Dermis blood vessel endothelial cell (primary cell): ENCODE measurements at places on chromosomes 6 and 20.
A peak's percentile ranks its signal among the peaks of the same experiment; 100 is the strongest.

- no peak for DNase-seq
These were observed 142.7 kb upstream of the GGTLC1 start for GRCh38 chr20:24131281-24131680.

DNA sequence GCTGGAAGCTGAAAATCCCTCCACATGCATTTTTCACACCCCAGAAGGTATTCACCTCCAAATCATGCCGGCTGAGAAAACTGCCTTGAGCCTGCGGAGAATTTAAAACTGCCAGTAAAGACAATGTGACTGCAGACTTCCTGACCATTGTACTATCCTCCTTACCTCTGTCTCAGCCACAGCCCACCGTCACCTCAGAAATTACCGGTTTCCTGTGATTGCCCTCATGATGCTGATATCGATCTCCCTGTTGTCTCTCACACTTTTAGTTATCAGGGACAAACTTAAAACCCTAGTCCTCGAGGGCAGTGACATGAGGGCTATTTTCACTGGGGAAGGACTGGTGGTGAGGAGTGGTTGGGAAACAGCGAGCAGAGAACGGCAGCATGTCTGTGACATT is 30.2 kb upstream of the FOXQ1 start:
- DNase-seq, result no peak

- peak; percentile 78 for DNase-seq
These were observed 919.0 kb downstream of the KIF16B start for GRCh38 chr20:15654208-15654649.

DNA sequence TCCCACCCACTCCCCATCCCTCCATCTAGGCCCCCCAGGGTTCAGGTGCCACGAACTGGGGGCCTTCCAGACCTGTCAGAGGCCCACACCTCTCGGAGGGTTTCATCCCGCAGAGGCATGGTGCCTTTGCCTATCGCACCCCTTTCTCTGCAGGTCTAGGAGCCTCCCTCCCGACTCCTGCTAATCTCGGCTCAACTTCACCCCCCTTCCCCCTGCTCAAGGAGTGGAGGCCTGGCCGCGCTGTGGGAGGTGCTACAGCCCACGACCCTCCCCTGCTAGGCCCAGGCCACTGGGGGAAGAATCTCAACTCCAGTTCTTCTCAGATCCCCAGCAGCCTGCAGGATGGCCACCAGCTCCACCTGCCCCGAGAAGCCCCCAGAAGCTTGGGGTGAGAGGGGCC is at the start of gene TULP1:
Gene TULP1, minus strand, starts transcription at position 157 of the 400 bp plus-strand sequence. Its CDS starts 38 bp downstream, at position 119.
- no peak for DNase-seq

DNA sequence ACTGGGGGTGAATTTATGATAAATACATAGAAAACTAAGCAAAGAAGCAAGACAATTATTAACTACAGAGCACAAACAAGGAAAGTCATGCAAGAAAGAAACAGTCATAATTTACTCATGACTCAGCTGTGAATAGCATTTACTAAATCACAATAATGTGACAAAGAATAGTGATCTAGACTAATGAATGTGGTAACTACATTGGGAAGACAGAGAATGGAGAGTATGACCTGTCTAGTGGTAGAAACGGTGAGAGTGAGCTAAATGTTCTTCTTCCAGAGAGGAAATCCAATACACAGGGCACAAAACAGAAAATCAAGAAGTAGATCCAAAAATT is 153.5 kb upstream of the DST start:
- DNase-seq, result peak; percentile 23

DNA sequence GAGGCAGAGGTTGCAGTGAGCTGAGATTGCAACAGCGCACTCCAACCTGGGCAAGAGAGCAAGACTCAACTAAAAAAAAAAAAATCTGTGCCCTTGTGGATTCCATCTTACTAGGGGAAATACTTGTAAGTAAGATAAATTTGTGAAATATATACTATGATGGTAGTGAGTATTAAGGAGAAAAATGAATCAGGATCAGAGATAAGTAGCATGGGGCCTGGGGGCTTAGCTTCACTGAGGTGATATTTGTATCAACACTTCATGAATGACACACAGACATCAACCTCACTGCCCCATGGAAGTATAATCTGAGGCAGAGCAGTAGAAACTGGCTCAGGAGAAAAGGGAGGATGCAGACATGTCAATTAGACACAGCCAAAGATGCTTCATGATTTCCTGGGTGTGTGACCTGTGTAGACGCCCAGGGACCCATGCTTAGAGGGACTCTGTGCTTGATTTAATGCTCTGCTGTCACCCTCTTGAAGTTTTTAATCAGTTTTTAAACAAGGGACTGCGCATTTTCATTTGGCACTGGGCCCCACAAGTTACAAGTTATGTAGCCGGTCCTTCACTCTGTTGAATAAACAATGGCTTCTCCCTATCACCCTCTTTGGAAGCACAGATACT is 41.9 kb downstream of the PCNA start:
- no peak for DNase-seq

GRCh38 chr6:22784601-22785410 is 215.4 kb downstream of the HDGFL1 start:
- DNase-seq, result no peak

GRCh38 chr6:36984581-36985416 is 1.2 kb downstream of the MTCH1 start:
- DNase-seq, result peak; percentile 81

DNA sequence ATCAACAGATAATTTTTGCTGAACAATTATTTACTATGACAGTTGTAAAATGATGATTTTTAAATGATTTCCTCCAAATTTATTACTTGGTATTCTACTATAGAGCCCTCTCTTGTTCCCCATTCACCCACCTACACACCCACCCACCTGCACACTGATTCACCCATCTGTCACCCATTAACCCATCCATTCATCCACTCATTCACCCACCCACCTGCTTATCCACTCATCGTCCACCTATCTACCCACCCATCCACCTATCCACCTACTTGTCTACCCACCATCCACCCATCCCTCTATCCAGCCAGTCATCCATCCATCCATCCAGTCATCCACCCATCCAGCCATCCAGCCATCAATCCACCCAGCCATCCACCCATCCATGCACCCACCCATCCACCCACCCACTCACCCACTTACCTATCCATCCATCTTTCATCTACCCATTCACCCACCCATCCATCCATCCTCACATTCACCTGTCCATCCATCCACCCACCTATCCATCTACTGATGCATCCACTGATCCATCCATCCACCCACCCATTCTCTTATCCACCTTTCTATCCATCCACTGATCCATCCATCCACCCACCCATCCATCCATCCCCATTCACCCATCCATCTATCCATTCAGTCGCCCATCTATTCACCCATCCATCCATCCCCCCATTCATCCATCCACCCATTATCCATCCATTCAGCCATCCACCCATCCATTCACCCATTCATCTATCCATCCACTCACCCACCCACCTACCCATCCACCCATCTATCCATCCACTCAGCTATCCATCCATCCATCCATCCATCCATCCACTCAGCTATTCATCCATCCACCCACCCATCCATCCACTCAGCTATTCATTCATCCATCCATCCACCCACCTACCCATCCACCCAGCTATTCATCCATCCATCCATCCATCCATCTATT is 72.0 kb downstream of the SYNJ2 start:
- DNase-seq, result no peak

DNA sequence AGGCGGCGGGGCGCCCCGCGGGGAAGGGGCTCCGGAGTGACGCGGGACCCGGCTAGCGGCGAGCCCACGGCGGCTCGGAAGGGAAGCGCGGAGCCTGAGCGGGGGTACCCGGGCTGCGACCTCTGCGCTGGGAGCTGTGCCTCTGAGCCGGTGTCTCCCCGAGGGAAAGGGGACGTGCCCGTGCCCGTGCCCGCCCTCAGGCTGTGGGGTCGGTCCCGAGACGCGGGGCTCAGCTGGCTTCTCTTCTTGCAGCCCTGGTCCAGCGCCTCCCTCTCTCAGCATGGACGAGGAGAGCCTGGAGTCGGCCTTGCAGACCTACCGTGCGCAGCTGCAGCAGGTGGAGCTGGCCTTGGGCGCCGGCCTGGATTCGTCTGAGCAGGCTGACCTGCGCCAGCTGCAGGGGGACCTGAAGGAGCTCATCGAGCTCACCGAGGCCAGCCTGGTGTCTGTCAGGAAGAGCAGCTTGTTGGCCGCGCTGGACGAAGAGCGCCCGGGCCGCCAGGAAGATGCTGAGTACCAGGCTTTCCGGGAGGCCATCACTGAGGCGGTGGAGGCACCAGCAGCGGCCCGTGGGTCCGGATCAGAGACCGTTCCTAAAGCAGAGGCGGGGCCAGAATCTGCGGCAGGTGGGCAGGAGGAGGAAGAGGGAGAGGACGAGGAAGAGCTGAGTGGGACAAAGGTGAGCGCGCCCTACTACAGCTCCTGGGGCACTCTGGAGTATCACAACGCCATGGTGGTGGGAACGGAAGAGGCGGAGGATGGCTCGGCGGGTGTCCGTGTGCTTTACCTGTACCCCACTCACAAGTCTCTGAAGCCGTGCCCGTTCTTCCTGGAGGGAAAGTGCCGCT is 686 bp downstream of the ZGPAT start:
- peak; percentile 48 for DNase-seq

DNA sequence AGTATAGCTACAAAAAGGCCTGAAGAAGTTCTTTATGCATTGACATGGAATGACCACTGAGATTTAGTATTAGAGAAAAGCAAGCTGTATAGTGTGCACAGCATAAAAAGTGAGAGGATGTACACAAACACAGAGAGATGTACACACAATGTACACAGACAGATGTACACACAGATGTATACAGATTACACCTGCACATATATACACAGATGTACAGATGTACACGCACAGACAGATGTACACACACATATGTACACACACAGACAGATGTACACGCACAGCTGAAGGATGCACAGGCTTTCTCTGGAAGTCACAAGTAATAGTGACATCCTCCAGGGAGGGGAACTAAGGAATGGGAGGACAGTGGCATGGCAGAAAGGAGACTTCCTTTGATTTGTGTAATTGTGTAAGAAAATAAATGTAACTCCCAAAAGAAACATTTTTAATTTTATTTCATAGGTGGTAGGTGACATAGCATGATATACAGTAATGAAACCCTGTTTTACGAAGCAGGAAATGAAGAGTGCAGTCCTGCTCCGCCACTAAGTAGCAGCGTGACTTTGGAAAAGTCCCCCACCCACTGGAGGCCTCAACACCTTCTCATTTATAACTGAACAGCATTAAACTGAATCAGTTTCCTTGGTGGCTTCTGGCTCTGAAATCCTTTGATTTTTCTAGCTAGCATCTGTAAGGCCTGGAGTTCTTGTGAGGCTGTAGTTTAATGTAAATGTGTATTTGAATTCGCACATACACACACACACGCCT is 14.1 kb downstream of the NFATC2 start:
- DNase-seq, result no peak

DNA sequence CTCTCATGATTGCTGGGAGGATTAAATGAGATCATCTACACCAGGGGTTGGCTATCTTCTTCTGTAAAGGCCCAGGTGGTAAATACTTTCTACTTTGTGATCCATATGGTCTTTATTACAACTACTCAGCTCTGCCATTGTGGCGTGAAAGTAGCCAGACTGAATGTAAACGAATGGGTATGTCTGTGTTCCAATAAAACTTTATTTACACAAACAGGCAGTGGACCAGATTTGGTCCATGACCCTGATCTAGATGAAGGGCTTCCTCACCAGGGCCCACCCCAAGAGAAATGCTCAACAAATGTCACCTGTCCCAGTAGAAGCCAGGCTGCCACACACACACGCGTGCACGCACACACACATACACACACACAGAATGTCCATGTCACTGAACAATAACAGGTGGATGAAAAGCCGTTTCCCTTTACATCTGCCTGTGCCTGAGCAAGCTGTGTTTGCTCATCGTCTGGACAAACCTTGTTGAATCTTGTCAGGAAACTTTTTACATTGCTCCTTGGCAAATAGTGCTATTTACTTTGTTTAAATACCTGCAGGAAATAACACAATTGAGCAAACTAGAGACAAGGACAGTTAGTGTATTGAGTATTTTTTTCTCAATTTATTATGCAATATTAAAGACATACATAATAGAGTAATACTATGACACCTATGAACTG is 114.3 kb downstream of the EYA2 start:
- no peak for DNase-seq

DNA sequence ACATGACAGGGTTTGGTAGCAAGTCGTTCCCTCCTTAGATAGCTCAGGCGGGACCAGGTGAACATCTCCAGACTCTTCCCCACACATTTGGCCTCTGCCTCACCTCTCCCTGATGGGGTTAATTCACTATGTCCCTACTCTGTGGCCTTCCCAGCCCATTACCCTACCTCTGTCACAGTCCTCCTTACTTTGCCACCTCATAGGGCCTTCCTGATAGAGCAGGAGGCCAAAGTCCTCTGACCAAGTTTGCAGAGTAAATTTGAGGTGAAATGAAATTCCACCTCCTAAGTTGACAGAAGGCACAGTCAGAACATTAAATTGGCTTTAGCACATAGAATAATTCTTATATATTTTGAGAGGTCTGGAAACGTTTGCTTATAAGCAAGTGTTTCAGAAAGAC is 53.1 kb upstream of the ARMC2 start:
- no peak for DNase-seq

GRCh38 chr20:2150660-2151059 is 49.0 kb downstream of the STK35 start:
- no peak for DNase-seq

DNA sequence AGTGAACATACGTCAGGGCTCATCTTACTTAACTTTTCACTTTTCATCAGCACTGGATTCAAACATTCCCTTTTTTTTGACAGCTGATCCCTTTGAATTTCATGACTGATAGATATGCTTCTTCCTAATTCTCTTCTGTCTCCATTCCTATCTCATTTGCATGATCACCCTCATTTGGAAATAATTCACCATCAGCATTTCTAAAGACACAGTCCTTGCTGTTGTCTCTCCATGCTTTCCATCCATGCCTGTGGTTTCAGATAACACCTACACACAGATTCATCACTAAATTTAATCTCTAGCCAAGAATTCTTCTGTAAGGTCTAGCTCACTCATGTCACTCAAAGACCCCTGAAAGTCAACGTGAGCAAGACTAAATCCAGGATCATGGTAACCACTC is 228.4 kb upstream of the BTBD3 start:
- no peak for DNase-seq

DNA sequence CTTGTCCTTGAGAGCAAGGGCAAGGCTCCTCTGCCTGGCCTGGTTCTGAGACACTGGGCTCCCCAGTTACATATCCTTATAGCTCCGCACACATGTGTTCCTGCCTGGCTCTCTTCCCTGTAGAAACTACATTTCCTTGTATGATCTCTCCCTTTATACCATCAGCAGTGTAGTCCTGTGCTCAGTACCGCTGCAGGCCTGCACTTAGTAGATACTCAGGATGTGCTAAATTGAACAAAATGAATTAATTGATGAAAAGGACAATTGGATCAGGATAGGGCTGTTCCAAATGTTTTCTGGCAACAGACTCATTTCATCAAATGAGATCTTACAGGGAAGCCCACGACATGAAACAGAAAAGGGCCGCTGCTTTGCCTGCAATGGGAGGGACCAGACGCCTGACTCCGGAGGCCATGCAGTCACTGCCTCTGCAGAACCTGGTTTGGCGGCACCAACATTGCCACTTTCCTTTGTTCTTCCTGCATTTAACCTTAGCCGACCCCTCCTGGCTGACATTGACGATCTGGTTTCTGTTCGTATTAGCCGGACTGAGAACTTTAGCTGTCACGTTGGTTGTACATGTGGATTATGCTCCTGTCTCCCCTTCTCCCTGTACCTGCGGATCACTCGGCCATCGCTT is 53.3 kb downstream of the CHMP4B start:
- DNase-seq, result no peak

- no peak for DNase-seq
These were observed 129.2 kb downstream of the PDSS2 start for GRCh38 chr6:107330168-107330567.
